ENCODE measurements at places on chromosomes 7 and 10. TPM values are rescaled to one million over a fixed set of nuclear protein-coding genes. Genes with fewer than 3 reads are reported as not detected.

- H3K27ac ChIP-seq = no peak overlapping the region
- H3K36me3 ChIP-seq = no peaks in the 10 kb centered on the region
- no peaks in the 10 kb centered on the region for H3K27me3 ChIP-seq
These were observed 506.5 kb upstream of the MGMT start for GRCh38 chr10:128960517-128960916.

- no peaks in the 10 kb centered on the region for H3K4me1 ChIP-seq
- H3K36me3 ChIP-seq = no peaks in the 10 kb centered on the region
- no peak for DNase-seq
- H3K4me3 ChIP-seq = no peak overlapping the region
- H3K27me3 ChIP-seq = no peaks in the 10 kb centered on the region
- no peak overlapping the region for H3K27ac ChIP-seq
These were observed 425.8 kb upstream of the AUTS2 start for GRCh38 chr7:69172357-69173077.

DNA sequence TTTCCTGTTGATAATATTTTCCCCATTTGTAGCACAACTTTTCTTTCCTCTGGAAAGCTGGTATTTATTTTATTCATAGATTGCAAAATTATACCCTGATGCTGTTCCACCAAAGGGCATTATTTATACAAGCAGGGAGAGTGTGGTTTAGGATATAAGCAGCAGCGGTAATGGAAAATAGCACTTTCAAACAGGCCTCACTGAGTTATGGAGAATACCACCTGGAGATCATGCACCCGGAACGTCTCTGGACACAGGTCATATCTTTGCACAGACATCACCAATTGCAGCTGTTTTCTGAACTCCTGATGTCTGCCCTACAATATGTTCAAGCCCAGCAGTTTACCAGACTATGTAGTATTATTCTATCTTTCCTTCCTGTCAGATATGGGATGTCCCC is 2.0 kb upstream of the CALD1 start:
- peaks cover 6% of the 10 kb centered on the region for H3K4me1 ChIP-seq
- DNase-seq = no peak

DNA sequence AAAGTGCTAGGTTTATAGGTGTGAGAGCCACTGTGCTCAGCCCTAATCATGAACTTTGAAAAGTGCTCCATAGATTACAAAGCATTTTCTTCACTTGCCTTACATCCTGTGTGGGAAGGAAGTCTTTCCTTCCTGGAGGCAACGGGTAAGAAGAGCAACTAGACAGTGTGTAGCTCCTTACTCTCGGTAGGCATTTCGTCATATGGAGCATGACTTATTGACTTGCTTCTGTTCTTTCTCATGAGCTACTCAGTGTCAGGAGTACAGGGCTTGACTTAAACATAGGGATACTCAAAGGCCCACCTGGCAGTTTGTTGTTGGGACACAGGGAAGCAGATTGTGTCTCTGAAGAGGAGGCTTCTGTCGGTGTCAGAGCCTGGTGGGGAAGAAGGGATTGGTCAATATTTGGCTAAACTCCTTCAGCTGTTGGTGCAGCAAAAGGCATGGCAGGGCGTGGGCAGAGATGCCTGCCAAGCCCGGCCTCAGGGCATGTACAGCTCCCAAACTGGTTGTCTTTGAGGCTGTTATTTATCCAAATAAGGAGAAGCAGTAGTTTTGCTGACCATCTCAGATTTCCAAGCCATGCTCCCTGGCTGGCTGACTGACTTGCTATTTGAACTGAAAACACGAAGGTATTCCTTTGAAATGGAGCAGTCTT is 248.9 kb downstream of the KIAA1217 start:
- H3K4me3 ChIP-seq = no peak overlapping the region
- H3K4me1 ChIP-seq = peaks cover 4% of the 10 kb centered on the region
- H3K27ac ChIP-seq = no peak overlapping the region
- H3K27me3 ChIP-seq = peaks cover 37% of the 10 kb centered on the region
- H3K36me3 ChIP-seq = no peaks in the 10 kb centered on the region

- peak; percentile 67 for DNase-seq
- no peaks in the 10 kb centered on the region for H3K27me3 ChIP-seq
- H3K4me1 ChIP-seq = peaks cover 33% of the 10 kb centered on the region
- peak within 1 kb of the TSS; percentile 86 for H3K4me3 ChIP-seq
- peaks cover 13% of the 10 kb centered on the region for H3K36me3 ChIP-seq
- H3K27ac ChIP-seq = peak within 1 kb of the TSS; percentile 31
These were observed at the start of gene DENND10 for GRCh38 chr10:119103903-119104653. DENND10 (plus strand) TSS chr10:119104113; CDS start chr10:119104143, 30 bp downstream.

DNA sequence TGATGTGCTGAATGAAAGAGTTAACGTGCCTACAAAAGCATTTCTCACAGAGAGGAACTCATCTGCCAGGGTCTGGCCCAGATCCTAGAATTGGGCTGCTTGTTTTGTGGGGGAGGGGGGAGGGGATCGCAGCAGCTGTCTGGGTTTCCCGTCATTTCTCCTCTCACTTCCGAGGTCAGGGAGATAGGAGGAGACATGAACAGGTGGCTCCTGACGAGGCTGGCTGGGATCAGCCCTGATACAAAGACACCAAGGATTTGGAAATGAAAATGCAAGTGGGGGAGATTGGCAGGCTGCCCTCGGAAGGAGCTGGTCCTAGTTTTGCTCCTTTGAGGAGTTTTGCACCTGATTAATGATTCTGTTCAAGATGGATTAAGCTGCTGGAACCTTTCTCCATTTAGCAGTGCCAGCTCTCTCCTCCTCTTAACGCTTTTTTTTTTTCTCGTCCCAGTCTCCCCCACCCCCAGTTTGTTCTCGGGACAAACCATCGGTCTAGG is 86.8 kb upstream of the KMT2C start:
- no peak overlapping the region for H3K27ac ChIP-seq
- H3K4me3 ChIP-seq = no peak overlapping the region
- no peaks in the 10 kb centered on the region for H3K27me3 ChIP-seq
- no peaks in the 10 kb centered on the region for H3K36me3 ChIP-seq
- no peaks in the 10 kb centered on the region for H3K4me1 ChIP-seq
- no peak for DNase-seq

GRCh38 chr7:8343556-8343955 is 81.6 kb upstream of the ICA1 start:
- no peak for DNase-seq
- H3K4me3 ChIP-seq = no peak overlapping the region
- no peaks in the 10 kb centered on the region for H3K36me3 ChIP-seq

- peaks cover 63% of the 10 kb centered on the region for H3K4me1 ChIP-seq
- H3K4me3 ChIP-seq = no peak overlapping the region
- H3K36me3 ChIP-seq = peaks cover 36% of the 10 kb centered on the region
- DNase-seq = no peak
- H3K27ac ChIP-seq = peak overlapping the region; percentile 90
These were observed 7.5 kb upstream of the ATP6V0E2 start for GRCh38 chr7:149866139-149866778.

DNA sequence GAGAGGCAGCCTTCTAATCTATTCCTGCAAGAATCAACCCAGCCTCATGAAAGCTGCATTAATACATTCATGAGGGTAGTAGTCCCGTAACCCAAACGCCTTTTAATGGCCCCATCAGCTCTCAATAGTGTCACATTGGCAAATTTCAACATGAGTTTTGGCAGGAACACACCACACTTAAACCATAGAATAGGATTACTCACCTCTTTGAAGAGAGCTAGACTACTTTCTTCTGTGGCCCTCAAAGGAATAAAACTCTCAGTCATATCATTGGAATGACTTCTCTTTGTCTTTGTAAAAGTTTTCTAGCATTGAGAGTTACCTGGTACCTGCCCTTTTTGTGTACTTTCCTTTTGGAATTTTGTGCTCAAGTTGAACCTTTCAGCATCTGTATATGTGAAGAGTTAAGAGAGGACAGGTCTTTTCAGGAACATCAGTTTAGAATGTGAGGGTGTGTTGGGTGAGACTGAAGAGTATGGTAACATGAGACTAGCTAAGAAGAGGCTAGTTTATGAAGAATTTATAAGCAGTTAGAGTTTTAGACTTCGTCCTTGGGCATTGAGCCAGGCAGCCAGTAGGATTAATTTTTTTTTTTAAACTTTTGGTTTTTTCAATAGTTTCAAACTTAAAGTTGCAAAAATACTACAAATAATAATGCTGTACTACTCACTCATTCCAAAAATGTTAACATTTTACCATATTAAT is 92.6 kb downstream of the MLLT10 start:
- H3K4me3 ChIP-seq = no peak overlapping the region
- DNase-seq = no peak
- H3K36me3 ChIP-seq = peaks cover 61% of the 10 kb centered on the region
- peaks cover 29% of the 10 kb centered on the region for H3K4me1 ChIP-seq
- H3K27me3 ChIP-seq = no peaks in the 10 kb centered on the region

- H3K4me3 ChIP-seq = peak overlapping the region; percentile 61
- H3K4me1 ChIP-seq = peaks cover 84% of the 10 kb centered on the region
- no peak for DNase-seq
- H3K36me3 ChIP-seq = peaks cover 3% of the 10 kb centered on the region
- H3K27me3 ChIP-seq = no peaks in the 10 kb centered on the region
These were observed 41.4 kb upstream of the IKZF1 start for GRCh38 chr7:50262916-50263690.

DNA sequence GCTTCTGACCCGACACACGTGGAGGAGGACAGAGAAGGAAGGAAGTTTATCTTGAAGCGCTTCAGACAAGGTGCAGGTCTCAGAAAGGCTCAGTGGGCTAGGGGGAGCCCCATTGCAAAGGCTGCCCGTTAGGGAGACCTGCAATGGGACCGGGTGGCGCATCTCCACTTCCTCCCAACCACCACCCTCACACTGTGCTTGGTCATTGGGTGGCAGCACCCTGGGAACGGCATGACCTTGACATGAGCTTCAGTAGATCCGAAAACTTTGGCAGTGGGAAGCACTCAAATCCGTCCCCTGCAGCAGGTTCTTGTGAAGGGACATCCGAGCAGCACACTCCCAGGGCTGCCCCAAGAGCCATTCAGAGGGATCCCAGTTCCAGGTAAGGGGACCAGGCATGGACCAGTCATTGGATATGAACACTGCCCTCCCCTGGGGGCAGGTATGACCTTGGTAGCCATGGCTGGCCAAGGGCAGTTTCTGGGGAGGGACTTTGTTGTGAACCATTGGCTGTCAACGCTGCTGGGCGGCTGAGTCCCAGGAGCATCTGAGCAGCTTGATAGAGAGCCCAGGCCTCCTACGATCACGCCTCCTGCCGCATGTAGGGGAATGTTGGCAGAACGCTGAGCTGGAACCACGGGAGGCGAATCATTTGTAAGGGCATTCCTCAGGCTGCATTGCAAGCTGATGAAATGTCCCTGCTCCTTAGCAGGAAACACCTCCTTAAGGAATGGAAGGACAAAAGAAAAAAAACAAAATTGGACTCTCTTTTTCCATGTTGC is 31.7 kb downstream of the GALNTL5 start:
- H3K4me1 ChIP-seq = no peaks in the 10 kb centered on the region
- DNase-seq = no peak

The LIPN gene
- total RNA-seq = not detected

The LEP gene
- not detected for total RNA-seq

The C10orf62 gene
- total RNA-seq = not detected

- no peak for DNase-seq
- H3K27ac ChIP-seq = no peak overlapping the region
- H3K4me3 ChIP-seq = no peak overlapping the region
- peaks cover 50% of the 10 kb centered on the region for H3K27me3 ChIP-seq
These were observed 21.1 kb upstream of the BPGM start for GRCh38 chr7:134625550-134625949.

DNA sequence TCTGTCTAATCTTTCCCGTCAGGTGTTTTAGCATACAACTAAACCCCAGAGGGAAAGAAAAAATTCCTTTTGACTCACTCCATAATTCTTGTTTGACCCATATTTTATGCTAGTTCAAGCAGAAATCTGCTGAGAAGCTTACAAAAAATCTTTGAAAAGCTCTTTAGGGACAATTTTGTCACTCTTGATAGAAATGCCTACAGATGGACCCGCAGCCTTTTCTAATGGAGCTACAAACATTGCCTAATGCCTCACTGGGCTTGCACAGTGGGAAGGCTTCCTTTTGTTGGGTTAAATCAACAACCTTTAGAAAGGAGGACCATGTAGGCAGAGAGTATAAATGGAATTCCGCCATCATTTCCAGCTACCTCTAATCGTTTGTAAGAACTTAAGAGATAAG is 344.5 kb downstream of the PCLO start:
- H3K27ac ChIP-seq = no peak overlapping the region
- no peaks in the 10 kb centered on the region for H3K27me3 ChIP-seq
- H3K4me1 ChIP-seq = no peaks in the 10 kb centered on the region
- H3K4me3 ChIP-seq = no peak overlapping the region
- DNase-seq = no peak
- no peaks in the 10 kb centered on the region for H3K36me3 ChIP-seq

The RPS24 gene
- total RNA-seq = 1,775 TPM

The PLAC9 gene
- not detected for total RNA-seq

DNA sequence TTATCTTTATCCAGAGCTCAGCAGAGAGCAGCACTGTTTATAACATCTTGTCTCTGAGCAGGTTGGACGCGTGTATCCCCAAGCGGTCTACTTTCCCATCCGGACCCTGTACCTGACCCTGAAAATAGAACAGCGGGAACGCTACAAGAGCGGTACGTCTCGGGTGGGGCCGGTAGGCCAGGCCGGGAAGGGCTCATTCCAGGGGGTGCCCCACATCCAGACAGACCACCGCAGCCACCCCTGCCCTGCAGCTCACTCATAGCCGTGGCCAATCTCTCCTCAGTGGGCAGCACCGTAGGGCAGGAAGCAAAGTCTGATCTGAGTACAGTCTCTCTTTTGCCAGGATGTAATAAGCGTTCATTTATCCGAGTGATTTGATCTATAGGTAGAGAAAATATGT is 113.7 kb downstream of the TRRAP start:
- H3K27me3 ChIP-seq = no peaks in the 10 kb centered on the region
- H3K36me3 ChIP-seq = peaks cover 83% of the 10 kb centered on the region
- H3K4me1 ChIP-seq = peaks cover 6% of the 10 kb centered on the region
- DNase-seq = no peak
- H3K4me3 ChIP-seq = no peak overlapping the region
- no peak overlapping the region for H3K27ac ChIP-seq

The BEND7 gene
- not detected for total RNA-seq

The CLDN15 gene
- 18.2 TPM for total RNA-seq

GRCh38 chr10:10831085-10831484 is 186.6 kb upstream of the CELF2 start:
- H3K36me3 ChIP-seq = no peaks in the 10 kb centered on the region
- no peak overlapping the region for H3K4me3 ChIP-seq
- no peak for DNase-seq
- H3K27ac ChIP-seq = no peak overlapping the region
- H3K27me3 ChIP-seq = peaks cover 4% of the 10 kb centered on the region

GRCh38 chr7:102197599-102197998 is 89.1 kb upstream of the SH2B2 start:
- no peaks in the 10 kb centered on the region for H3K4me1 ChIP-seq
- H3K27me3 ChIP-seq = no peaks in the 10 kb centered on the region
- DNase-seq = no peak
- H3K4me3 ChIP-seq = no peak overlapping the region

- H3K27ac ChIP-seq = peak overlapping the region; percentile 77
- H3K4me1 ChIP-seq = peaks cover 47% of the 10 kb centered on the region
- H3K4me3 ChIP-seq = peak overlapping the region; percentile 59
- DNase-seq = peak; percentile 72
- no peaks in the 10 kb centered on the region for H3K36me3 ChIP-seq
These were observed 14.4 kb downstream of the MXI1 start for GRCh38 chr10:110221721-110222261.
